T-cell (primary cell): ENCODE measurements at places on chromosomes 16 and 17. TPM values are rescaled to one million over a fixed set of nuclear protein-coding genes. Genes with fewer than 3 reads are reported as not detected.

GRCh38 chr16:13099822-13100221, 198.4 kb downstream of the SHISA9 start:
- H3K4me3 ChIP-seq: no peak overlapping the region
- no peaks in the 10 kb centered on the region for H3K36me3 ChIP-seq
- H3K27ac ChIP-seq: no peak overlapping the region
- no peak for DNase-seq
- H3K27me3 ChIP-seq: no peaks in the 10 kb centered on the region

GRCh38 chr17:48228720-48229119, 121.2 kb downstream of the SNX11 start:
- H3K27me3 ChIP-seq: no peaks in the 10 kb centered on the region
- H3K4me1 ChIP-seq: peaks cover 2% of the 10 kb centered on the region
- no peak overlapping the region for H3K4me3 ChIP-seq
- DNase-seq: no peak
- H3K36me3 ChIP-seq: peaks cover 2% of the 10 kb centered on the region

DNA sequence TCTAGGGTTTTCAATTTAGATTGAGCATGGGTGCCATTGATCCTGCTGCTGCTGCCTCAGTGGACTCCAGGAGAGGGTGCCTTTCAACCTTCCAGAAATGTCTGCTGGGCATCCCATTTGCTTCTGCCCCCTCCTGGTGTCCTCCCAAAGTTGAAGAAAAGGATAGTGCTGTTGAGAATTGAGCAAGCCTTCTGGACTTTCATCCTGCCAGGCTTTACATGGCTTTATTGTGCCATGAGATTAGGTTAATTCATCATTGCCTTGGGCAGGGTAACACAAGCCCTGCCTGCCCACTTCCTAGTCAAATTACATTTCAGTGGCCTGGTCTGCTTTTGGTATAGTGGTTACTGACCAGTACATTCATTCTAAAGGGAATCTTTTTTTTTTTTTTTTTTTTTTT, 17.9 kb upstream of the TANGO6 start:
- no peaks in the 10 kb centered on the region for H3K36me3 ChIP-seq
- no peak for DNase-seq
- H3K4me1 ChIP-seq: no peaks in the 10 kb centered on the region

- H3K4me1 ChIP-seq: peaks cover 24% of the 10 kb centered on the region
- H3K27ac ChIP-seq: peak overlapping the region; percentile 96
- no peak overlapping the region for H3K4me3 ChIP-seq
- no peaks in the 10 kb centered on the region for H3K36me3 ChIP-seq
Measured at GRCh38 chr17:39868554-39868942, 546 bp downstream of the ZPBP2 start.

- H3K27me3 ChIP-seq: no peaks in the 10 kb centered on the region
- no peak overlapping the region for H3K27ac ChIP-seq
- DNase-seq: no peak
- no peak overlapping the region for H3K4me3 ChIP-seq
- no peaks in the 10 kb centered on the region for H3K36me3 ChIP-seq
Measured at GRCh38 chr17:68089881-68090280, 54.3 kb downstream of the KPNA2 start.

The DOC2B gene
- 0.16 TPM for total RNA-seq

The CORO6 gene
- total RNA-seq: 3.9 TPM

The TMEM114 gene
- total RNA-seq: not detected

DNA sequence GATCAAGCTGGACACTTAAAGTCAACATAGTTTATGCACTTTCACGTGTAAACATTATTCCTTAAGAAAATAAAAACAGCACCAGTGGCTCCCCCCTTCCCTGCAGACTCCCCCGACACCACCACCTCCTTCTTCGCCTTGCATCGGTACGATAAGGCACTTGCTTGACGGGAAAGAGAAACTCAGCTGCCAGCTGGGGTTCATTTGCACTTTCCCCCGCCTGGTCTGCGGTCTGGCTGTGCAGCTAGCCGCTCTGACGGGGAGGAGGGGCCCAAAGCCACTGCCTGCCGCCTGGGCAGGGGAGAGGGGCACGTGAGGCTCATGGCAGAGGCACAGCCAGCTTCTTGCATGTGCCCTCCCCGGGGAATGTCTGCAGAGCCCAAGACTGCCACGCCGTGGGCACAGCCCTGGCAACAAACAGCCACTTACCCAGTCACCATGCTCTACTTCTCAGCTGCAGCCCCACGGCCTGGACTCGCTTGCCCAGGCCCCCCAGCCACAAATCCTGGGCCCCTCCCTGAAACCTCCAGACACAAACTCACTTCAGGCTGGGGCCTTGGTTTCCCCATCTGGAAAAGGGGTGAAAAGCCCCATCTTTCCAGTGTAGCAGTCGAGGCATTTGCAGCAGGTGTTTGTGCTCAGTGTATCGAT, 16.5 kb upstream of the PRM1 start:
- H3K4me3 ChIP-seq: peak overlapping the region; percentile 24
- peak; percentile 54 for DNase-seq
- peaks cover 27% of the 10 kb centered on the region for H3K4me1 ChIP-seq
- no peak overlapping the region for H3K27ac ChIP-seq
- H3K36me3 ChIP-seq: no peaks in the 10 kb centered on the region

The FAM83G gene
- 20.9 TPM for total RNA-seq

GRCh38 chr17:61221181-61221580, 178.5 kb upstream of the TBX2 start:
- no peak overlapping the region for H3K4me3 ChIP-seq
- H3K27me3 ChIP-seq: no peaks in the 10 kb centered on the region
- no peak for DNase-seq
- H3K4me1 ChIP-seq: peaks cover 21% of the 10 kb centered on the region
- H3K36me3 ChIP-seq: no peaks in the 10 kb centered on the region
- no peak overlapping the region for H3K27ac ChIP-seq

The BLMH gene
- 47.4 TPM for total RNA-seq

DNA sequence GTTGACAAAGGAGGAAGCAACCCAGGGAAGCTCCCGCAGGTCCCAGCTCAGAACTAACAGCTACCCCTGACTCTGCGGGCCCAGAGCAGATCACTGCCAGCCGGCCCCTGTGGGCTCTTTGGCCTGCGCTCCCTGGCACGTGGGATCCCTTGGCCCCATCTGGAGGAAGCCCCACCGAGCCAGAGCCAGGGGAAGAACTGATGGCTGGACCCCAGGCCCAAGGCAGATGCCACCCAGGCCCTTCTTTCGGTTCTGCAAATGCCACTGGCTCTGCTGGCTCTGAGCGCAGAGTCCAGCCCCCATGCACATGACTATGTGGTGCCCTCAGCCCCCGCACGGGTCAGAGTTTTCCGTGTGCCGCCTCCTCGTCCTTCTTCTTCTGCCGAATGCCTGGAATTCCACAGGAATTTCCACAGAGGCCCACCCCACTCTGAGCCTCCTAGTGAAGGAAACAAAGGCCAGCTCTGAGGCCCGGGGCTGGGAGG, 35.8 kb upstream of the SNN start:
- no peak overlapping the region for H3K4me3 ChIP-seq
- no peak for DNase-seq
- peaks cover 25% of the 10 kb centered on the region for H3K4me1 ChIP-seq
- no peaks in the 10 kb centered on the region for H3K27me3 ChIP-seq
- H3K36me3 ChIP-seq: no peaks in the 10 kb centered on the region

DNA sequence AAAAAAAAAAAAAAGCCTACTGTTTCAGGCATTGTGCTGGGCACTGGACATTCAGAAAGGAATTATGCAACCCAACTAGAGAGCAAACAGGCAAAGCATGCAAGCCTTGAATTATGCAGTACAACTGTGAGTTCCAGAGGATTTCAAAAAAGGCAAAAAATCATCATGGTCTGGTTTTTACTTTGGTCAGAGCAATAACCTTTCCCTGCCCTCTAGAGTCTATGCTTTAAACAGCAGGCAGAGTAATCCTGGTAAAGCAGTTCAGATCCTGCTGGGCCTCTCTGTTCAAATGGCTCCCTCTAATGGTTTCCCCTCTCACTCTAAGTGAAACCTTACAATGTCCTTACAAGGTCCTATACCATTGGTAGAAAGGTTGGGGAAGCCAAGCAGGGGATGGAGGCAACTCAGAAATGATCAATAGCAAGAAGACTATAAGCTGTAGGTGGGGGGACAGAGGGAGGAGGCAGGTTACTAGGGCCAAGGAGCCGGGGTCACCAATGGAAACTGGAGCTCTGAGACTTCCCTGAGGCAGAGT, 4.6 kb upstream of the TAF15 start:
- H3K4me3 ChIP-seq: no peak overlapping the region
- H3K36me3 ChIP-seq: no peaks in the 10 kb centered on the region
- peaks cover 4% of the 10 kb centered on the region for H3K27me3 ChIP-seq
- H3K27ac ChIP-seq: no peak overlapping the region

The MGAT5B gene
- total RNA-seq: 0.15 TPM

The CIAO2B gene
- total RNA-seq: 60.7 TPM

The HAPSTR1 gene
- 123 TPM for total RNA-seq

DNA sequence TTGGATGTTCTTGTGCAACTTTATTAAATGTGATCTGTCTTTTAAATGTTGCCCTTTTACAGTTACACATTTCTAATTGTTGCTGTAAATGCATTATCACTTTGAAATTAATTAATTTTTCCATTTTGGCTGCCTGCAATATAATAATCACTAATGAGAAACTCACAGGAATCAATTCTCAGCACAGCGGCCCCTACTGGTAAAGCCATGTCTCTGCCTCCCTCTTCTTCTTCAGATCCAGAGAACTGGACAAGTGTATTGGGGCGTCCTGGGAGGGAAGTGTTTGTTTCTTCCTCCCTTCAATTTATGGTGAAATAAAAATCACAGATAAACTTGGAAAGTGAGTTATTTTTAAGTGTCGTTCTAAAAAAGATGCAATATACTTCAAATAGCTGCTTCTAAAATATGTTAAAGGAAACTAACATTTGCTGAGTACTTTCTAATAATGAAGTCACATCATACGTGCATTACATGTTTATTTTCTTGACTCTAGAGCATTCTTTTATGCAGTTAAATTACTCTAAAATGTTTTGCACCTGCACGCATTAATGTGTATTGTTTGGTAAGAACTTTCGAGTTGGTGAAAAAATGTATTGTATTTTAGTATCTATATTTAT, 338.0 kb downstream of the WWOX start:
- H3K4me1 ChIP-seq: no peaks in the 10 kb centered on the region
- H3K27ac ChIP-seq: no peak overlapping the region
- H3K4me3 ChIP-seq: no peak overlapping the region
- H3K36me3 ChIP-seq: no peaks in the 10 kb centered on the region

GRCh38 chr17:57302690-57303465, 46.6 kb downstream of the MSI2 start:
- H3K27me3 ChIP-seq: no peaks in the 10 kb centered on the region
- H3K27ac ChIP-seq: no peak overlapping the region
- no peak overlapping the region for H3K4me3 ChIP-seq
- H3K36me3 ChIP-seq: peaks cover 2% of the 10 kb centered on the region
- DNase-seq: no peak
- H3K4me1 ChIP-seq: no peaks in the 10 kb centered on the region

GRCh38 chr16:50737420-50737959, 4.4 kb upstream of the CYLD start:
- H3K27me3 ChIP-seq: no peaks in the 10 kb centered on the region
- no peaks in the 10 kb centered on the region for H3K36me3 ChIP-seq
- no peak for DNase-seq
- peaks cover 5% of the 10 kb centered on the region for H3K4me1 ChIP-seq

The LRRC36 gene
- not detected for total RNA-seq

The ASPA gene
- total RNA-seq: not detected

The CHCT1 gene
- not detected for total RNA-seq

The SDR42E2 gene
- total RNA-seq: 0.28 TPM

- DNase-seq: no peak
- H3K4me1 ChIP-seq: peaks cover 6% of the 10 kb centered on the region
- peaks cover 79% of the 10 kb centered on the region for H3K27me3 ChIP-seq
- no peak within 1 kb of the TSS for H3K4me3 ChIP-seq
Measured at GRCh38 chr16:88382491-88383400, at the start of gene ZNF469. Gene ZNF469 (plus strand): TSS chr16:88382959. CDS start chr16:88427471, 44,512 bp downstream.

The PIMREG gene
- total RNA-seq: 0.43 TPM

The CD300LB gene
- total RNA-seq: not detected

DNA sequence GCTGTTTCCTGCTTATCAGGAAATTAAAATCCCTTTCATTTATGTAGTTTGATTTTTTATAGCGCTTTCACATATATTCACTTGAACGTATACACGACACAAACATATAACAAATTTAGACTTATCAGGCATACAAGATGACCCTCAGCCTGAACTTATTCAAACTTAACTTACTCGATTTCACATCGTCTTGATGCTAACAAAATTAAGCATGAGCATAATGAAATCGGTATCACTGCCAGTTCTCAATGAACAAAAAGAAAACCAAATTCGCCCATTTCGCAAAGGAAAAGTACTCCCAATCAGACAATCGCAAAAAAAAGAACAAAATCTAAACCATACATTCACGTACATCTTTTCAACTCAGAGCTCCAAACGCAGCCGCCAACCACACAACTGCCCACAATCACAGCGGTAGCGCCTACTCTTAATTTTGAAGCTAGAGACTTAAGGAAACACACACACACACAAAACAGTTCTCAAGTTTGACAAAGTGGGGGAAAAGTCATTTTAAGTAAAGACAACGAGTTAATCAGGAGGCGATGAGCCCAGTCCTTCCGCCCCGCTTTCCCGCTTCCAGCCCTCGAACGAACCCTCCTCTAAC, 1.1 kb downstream of the GJC1 start:
- H3K4me1 ChIP-seq: peaks cover 4% of the 10 kb centered on the region
- peak overlapping the region; percentile 70 for H3K4me3 ChIP-seq
- peaks cover 68% of the 10 kb centered on the region for H3K27me3 ChIP-seq
- H3K36me3 ChIP-seq: no peaks in the 10 kb centered on the region
- H3K27ac ChIP-seq: no peak overlapping the region

The CAMKK1 gene
- 5.3 TPM for total RNA-seq

The CNTNAP4 gene
- not detected for total RNA-seq

DNA sequence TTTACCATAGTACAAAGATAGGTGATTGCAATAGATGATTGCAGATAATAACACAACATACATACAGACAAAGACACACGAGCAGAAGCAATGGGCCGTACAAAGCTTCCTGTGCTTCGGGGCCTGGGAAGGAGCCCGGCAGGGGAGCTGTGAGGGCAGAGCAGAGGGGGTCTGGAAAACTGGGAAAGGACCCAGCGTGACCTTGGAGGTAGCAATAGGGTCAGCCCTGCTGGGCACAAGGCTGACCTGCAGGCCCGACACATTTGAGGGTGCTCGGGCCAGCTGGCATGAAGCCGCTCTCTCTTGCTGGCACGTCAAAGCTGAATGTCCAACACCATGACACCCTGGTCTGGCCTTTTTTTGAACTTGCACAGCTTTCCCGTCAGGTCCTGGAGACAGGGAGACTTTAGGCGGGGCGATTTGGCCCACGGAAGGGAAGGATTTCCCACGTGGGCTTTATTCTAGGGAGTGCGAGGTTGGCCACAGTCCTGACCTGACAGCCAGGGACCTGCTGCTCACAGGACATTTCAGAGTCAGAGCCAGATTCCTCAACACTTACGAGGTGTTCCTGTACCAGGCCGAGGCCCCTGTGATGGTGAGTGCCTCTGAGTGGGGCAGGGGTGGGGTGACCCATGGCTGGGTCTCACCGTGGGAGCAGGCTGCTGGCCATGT, 83.2 kb downstream of the NTN1 start:
- H3K27ac ChIP-seq: no peak overlapping the region
- H3K4me3 ChIP-seq: no peak overlapping the region
- peaks cover 9% of the 10 kb centered on the region for H3K27me3 ChIP-seq
- DNase-seq: no peak
- no peaks in the 10 kb centered on the region for H3K4me1 ChIP-seq
